Neural progenitor cell (in vitro differentiated cells): ENCODE measurements at places on chromosomes 7 and 10.

GRCh38 chr7:16765436-16765859, 11.9 kb downstream of the TSPAN13 start:
- no peak for DNase-seq

GRCh38 chr10:49150426-49150825, 16.6 kb upstream of the FAM170B start:
- DNase-seq: no peak

DNA sequence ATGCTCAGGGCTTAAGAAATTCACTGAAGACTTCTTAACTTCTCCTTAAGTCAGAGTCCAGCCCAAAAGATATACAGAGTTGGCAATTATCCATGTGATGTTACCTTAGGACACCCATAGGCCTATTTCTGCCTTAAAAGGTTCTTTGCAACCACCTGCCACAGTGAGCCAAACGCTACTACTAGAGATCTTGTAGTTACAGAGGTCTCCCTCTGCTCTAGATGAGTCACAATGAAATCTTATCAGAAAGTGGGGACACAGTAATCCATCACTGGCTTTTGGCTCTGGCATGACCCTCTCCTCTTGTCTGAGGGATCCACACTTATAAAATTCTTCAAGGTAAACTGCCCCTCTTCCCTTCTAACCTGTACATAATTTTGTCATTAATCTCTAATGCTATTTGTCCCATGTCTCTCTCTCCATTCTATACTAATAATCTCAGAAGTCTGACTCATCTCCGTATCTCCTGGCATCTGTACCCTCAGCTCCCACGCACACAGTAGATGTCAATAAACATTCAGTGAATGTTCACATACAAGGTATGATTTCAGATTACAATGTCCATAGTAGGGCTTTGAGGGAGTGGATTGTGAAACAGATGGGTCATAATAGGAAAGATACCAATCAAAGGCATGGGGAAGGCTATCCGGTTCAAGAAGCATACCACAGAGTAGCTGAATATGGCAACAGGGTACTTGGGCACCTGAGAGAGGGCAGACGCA, 112.1 kb downstream of the SGMS1 start:
- no peak for DNase-seq

GRCh38 chr7:131604841-131605279, 48.4 kb upstream of the PODXL start:
- no peak for DNase-seq

DNA sequence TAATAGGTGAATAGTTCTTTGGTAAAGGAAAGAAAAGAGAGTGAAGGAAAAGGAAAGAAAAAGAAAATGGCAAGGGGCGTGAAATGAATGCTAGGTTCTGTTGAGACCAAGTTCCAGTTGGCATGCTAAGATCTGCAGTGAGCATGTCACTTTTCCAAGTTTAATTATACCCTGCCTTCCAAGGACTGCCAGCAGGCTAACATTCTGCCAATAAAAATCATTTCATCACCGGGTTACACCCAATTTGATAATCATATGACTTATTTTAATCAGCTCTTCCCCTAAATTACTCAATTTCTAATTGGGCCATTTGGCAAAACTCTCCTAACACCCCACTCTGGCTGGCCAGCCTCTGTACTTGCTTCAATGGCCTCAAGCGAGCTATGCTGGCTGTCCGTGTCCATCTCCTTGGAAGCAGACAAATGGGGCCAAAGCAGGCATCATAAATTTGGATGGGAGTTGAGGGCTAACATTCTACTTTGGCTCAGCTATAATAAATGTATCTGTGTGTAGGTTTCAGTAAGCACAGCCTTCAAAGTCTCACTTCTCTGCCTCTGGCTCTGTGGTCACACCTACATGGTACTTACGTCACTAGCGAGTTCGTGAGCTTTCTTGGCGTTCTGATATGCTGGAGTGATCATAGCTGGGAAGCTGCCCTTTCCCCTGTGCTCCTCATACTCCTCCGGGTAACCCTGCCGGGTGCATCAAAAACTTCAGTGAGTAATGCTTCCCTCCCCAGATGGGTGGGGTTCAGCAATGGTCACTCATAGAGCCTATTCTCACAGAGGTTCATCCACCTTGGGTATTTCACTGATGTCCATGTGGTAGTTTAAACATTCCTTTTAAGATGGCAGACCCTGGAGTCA, 17.3 kb downstream of the NRAP start:
- no peak for DNase-seq

DNA sequence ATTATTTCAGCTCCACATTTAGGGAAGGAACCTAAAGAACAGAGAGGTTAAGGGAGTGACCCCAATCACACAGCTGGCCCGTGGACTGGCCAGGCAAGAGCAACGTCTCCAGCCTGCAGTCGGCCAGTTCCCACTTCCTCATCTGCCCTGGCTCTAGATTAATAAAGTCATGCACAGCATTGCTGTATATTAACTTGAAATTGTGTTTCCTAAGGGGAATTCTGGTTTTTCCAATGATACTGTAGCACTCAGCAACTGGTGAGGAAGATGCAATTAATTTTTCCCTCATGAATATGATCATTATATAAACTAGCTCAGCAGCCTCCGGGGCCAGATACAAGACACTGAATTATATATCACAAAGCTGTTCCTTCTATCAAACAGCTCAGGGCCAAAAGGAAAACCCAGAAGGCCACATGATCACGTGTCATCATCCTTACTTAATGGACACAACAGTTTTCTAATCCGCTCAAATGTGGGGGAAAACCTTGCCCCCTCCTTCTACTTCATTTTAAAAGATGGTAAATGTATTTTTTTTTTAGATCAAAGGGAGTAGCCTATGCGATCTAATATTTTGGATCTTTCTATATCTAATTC, 295.3 kb upstream of the PRKCQ start:
- DNase-seq: no peak

DNA sequence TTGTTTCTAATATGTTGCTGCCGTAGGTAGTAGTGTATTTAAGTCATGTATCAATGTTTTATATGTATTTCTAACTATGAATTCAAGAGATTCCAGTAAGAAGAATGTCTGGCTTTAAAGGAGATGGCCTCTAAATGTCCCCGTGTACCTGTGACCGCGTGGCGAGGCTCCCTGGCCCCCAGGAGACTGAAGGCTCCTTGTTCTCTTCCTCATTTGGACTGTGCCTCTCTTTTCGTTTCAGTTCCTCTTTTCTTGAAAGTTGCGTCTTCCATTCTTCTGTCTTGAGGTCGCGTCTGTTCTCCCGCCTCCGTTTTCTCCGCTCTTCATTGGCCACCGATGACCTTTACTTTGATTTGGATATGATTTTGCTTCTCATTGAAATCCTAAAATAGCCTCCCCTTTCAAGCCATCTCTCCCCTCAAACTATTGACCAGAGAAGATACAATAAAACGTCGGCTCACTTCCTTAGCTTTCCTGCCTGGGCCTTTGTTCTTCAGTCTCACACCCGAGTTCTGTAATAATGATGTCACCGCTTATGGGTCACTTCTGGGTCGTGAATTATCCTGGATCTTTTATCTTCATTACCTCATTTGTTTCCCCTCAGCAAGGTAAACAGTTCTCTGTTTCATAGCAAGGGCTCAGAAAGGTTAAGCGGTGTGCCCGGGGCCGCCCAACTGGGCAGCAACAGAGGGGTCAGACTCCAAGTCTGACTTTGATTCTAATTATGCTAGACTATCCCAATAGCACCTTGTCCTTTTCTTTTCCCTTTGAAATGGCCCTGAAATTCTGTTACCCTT, 28.7 kb downstream of the WIPI2 start:
- DNase-seq: no peak

DNA sequence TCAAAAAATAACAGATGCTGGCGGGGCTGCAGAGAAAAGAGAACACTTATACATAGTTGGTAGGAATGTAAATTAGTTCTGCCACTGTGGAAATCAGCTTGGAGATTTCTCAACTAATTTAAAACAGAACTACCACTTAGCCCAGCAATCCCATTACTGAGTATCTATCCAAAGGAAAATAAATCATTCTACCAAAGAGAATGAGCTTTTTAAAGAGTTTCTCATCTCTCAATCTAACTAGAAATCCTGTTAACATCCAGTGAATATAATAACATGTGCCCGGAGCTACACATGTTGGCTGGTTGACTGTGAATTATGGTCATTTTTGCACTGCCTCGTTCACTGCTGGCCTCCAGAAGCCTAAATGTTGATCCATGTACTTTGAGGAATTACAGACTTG, 39.3 kb downstream of the BET1 start:
- DNase-seq: no peak

DNA sequence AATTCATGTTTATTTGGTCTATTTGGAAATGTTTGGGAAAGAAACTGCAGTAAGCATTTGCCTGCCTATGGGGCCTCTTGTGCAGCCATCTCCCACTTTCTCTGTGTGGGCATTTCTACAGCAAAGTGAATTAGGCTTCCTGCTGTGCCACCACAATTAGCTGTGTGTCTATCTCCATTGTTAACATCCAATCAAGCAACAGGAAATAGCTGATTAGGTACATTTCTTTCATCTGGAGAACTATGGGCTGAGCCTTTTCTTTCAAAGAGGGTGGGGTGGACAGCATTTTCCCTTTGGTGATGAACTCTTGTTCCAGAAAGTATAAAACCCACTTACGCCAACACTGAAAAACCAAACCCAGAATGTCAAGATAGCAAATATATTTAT, 640.0 kb downstream of the ACTR3B start:
- peak; percentile 42 for DNase-seq

DNA sequence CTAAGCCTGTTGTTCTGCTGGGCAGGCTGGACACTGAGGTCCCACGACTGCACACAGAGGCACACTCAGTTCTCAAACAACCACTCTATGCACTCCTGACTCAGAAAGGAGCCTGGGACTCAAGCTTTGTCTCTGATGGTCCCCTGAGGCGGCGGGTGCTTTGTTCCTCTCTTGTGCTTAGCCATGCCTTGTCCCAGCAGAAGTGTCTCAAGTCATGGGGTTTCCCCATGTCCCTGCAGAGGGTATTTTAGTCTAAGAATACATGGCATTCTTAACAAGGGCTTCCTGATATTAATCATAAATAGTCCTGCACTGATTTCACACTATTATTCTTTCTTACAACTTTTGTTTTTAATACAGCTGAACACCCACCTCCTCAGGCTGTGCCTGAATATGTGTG, 72.5 kb downstream of the CXCL12 start:
- no peak for DNase-seq

GRCh38 chr7:44490351-44491200, at the start of gene NUDCD3:
Gene NUDCD3, minus strand, starts transcription at chr7:44490658. Its CDS starts 58 bp downstream, at chr7:44490600.
- peak; percentile 91 for DNase-seq

DNA sequence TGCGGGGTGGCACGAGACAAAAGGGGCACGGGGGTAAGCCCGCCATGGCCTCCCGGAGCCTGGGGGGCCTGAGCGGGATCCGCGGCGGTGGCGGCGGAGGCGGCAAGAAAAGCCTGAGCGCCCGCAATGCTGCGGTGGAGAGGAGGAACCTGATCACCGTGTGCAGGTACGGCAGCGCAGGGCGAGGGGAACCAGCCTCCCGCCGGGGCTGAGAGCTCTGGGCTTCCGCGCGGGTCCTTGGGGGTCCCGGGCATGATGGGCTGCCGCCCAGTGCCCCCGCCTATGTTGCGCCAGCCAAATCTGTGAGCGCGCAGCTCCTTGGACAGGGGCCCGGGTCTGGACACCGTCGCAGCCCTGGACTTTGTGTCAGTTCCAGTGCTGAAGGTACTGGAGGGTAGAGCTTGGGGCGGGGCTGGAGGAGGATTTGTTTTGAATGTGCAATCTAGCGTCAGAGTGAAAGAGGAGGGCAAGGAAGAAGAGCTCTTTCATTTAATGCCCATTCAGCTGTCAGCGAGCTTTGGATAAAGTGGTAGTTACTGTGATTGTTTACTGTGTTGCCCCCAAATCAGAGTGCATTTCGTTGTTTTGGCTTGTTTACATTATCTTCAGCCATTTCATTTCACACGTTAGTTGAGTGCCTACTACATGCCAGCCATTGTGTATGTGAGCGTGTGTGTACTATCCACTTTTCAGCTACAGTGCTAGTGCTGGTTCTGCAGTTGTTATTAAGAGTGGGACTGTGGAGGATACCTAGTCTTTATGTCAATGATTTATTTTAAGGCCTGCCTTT, 777 bp downstream of the RUNDC3B start:
- DNase-seq: peak; percentile 62

- no peak for DNase-seq
These were observed 281.5 kb downstream of the GRID1 start for GRCh38 chr10:86085136-86085535.

GRCh38 chr10:132577350-132578003, 39.9 kb downstream of the INPP5A start:
- peak; percentile 48 for DNase-seq

DNA sequence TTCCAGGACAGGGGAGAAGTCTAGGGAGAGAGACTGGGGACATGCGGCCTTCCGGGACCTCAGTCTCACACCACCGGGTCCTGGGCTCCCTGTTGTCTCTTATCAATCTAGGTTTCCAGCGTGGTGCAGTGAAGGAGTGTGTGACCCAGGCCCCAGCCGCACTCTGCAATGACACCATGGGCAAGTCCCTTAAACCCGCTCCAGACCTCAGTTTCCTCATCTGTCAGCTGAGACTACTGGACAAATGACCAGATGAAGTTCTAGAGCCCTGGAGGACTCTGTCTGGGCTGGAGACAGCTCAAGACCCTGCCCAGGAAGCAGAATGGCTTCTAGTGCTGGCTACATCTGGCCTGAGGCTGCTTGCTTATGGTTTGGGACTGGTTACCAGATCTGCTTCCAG, 20.1 kb upstream of the EIF5AL1 start:
- no peak for DNase-seq

DNA sequence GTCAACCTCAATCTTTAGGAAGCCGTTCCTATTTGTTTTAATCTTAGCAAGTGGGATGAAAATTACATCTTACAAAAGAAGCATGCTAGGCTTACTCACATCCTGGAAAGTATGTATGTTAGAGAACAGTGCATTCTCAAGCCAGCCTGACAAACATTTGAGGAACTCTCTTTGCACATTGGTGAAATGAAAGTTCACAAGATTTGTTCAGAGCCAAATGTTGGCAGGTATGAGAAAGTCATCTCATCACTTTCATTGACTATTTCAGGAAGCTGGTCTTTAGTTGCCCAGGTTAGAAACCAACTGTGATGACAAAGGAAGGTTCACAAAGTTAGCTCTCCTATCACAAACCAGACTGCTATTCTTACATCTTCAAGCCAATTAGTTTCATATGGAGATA, 57.1 kb downstream of the ABCB1 start:
- no peak for DNase-seq

DNA sequence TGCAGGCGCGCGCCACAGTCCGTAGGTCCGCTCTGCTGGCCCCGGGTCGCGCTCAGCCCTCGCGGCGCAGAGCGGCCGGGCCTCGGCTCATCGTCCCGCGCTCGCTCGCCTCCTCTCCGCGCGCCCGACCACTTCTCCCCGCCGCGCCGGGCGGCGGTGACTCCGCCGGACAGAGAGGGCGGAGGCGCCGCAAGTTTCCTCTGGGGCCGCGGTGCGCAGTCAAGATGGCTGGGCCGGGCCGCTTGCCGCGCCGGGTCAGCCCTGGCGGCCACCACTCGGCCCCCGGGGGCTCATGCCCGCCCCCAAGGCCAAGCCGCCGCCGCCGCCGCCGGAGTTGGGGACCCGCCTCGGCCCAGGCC, 441 bp downstream of the FZD8 start:
- peak; percentile 76 for DNase-seq

GRCh38 chr10:94232711-94233383, 129.9 kb downstream of the NOC3L start:
- no peak for DNase-seq

- DNase-seq: no peak
These were observed 41.0 kb upstream of the PSMG3 start for GRCh38 chr7:1610678-1611302.
